ENCODE measurements at places on chromosomes 6 and 20.
A peak's percentile ranks its signal among the peaks of the same experiment; 100 is the strongest.

- no peak for DNase-seq
- no peak overlapping the region for H3K4me3 ChIP-seq
- no peaks in the 10 kb centered on the region for H3K27me3 ChIP-seq
- H3K4me1 ChIP-seq: no peaks in the 10 kb centered on the region
Measured at GRCh38 chr20:19071446-19071725, 141.1 kb upstream of the SLC24A3 start.

DNA sequence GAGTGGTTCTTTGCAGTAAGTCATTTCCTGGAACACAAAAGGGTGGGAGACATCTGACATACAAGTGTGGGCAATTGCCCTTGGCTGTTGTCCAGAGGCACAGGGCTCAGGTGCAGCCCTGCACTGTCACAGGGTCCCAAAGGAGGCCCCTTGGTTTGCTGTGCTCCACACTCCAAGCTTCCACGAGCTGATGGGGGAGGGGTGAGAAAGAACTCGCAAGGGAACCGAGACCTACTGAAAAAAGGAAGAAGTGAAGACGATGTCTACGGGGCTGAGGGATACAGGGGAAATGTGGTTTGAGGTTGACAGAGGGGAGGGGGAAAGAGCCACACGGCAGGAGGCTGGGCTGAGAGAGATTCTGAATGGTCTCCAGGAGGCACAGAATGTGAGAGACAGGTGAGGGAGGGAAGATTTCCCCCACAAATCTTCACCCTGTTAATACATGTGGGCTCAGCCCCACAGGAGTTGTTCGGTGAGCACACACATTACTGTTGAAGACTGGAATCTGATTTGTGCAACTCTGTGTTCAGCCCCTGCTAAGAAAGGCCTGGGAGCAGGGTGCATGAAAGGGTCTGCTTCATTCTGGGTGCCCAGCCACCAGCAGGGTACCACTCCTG, 123.4 kb downstream of the LY86 start:
- no peak overlapping the region for H3K4me3 ChIP-seq
- H3K27ac ChIP-seq: no peak overlapping the region
- DNase-seq: peak; percentile 68

- H3K4me1 ChIP-seq: no peaks in the 10 kb centered on the region
- H3K27ac ChIP-seq: no peak overlapping the region
- no peaks in the 10 kb centered on the region for H3K27me3 ChIP-seq
- H3K4me3 ChIP-seq: peak overlapping the region; percentile 2
- no peak for DNase-seq
Measured at GRCh38 chr20:49916146-49917002, 1.0 kb upstream of the SPATA2 start.

DNA sequence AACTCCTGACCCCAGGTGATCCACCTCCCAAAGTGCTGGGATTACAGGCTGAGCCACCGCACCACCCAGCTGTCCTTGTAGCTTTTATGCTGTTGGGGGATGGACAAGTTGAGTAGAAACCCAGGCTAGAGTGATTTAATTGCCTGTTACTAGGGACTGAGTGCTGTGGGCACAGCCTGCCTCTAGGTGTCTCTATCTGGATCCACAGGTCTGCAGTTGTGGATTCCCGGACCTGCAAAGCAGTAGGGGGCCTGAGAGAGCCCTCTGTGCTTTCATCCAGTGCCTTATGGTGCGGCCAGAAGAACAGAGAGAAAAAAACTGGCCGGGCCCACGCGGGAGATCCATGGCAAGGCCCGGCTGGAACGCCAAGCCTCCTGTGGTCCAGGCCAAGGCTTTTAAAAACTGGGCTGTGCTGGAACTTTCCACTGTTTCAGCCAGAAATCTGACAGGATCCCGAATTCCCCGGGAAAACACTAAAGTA, 5.2 kb downstream of the SIRPA start:
- H3K4me3 ChIP-seq: no peak overlapping the region
- peak; percentile 67 for DNase-seq

DNA sequence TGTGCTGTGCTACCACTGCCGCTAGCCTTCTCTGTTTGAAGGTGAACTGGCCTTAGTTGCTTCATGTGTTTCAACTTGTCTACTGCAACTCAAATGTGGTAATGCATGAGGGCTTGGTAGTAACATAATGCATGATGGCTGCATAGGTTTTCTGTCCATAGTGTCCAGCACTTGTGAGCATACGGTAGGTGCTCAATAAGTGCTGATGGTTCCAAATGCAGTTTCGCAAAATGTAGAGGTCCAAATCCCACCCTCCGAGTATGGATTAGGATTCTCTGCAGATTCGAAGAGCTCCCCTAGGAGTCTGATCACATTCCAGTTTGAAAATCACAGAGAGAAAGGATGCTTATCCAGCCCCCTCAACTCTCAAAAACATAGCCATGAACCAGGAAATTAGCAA, 64.2 kb downstream of the FGD2 start:
- H3K27ac ChIP-seq: no peak overlapping the region
- no peaks in the 10 kb centered on the region for H3K4me1 ChIP-seq
- H3K27me3 ChIP-seq: no peaks in the 10 kb centered on the region
- no peak for DNase-seq
- no peak overlapping the region for H3K4me3 ChIP-seq
- H3K36me3 ChIP-seq: no peaks in the 10 kb centered on the region

DNA sequence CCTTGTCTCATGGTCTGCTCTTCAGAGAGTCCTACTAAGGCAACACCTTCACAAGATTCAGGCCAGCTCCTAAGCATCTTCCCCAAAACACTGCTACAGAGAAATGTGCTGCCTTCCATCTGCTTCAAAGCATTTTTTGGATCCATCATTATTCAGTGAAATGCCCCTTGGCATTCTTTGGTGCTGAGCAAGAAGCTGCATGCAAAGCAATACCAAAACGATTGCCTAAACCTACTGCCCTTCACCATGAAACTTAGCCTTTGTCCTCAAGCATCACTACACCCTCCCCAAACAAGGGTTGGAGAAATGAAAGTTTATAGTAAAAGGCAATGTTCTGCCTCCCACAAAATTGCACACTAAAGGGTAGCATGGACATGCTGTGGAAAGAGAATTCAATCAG, 93.5 kb downstream of the SNAP25 start:
- no peak for DNase-seq
- no peak overlapping the region for H3K4me3 ChIP-seq
- no peaks in the 10 kb centered on the region for H3K36me3 ChIP-seq
- peaks cover 4% of the 10 kb centered on the region for H3K4me1 ChIP-seq
- no peaks in the 10 kb centered on the region for H3K27me3 ChIP-seq
- H3K27ac ChIP-seq: no peak overlapping the region

- no peaks in the 10 kb centered on the region for H3K36me3 ChIP-seq
- peak within 1 kb of the TSS; percentile 57 for H3K4me3 ChIP-seq
- peak within 1 kb of the TSS; percentile 41 for H3K27ac ChIP-seq
- no peaks in the 10 kb centered on the region for H3K27me3 ChIP-seq
- H3K4me1 ChIP-seq: no peaks in the 10 kb centered on the region
Measured at GRCh38 chr6:73452107-73452461, at the start of gene CGAS. Gene CGAS (minus strand): TSS chr6:73452297. CDS start chr6:73452181, 116 bp downstream.

DNA sequence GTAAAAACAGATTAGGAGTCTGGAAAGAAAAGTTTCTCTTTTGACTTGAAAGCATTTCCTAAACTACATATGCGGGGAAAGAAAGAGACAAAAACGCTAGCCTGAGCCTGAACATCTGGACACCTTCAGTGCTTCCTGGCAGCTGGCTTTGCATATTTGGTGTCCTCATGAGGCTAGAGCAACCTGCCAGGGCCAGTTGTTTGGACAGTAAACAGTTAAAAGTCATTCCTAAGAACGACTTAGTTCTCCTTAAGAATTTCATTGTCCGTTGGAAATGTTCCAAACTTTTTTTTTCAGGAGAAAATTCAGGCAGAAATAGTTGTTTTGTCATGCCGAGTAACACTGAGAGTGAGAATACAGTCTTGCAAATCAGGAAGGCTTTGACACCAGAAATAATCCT, 199.8 kb downstream of the SMOC2 start:
- H3K27me3 ChIP-seq: no peaks in the 10 kb centered on the region
- H3K36me3 ChIP-seq: peaks cover 1% of the 10 kb centered on the region

GRCh38 chr6:80251321-80251720, 144.8 kb downstream of the BCKDHB start:
- peaks cover 4% of the 10 kb centered on the region for H3K4me1 ChIP-seq
- H3K27ac ChIP-seq: no peak overlapping the region
- H3K36me3 ChIP-seq: no peaks in the 10 kb centered on the region
- no peak for DNase-seq
- no peaks in the 10 kb centered on the region for H3K27me3 ChIP-seq

DNA sequence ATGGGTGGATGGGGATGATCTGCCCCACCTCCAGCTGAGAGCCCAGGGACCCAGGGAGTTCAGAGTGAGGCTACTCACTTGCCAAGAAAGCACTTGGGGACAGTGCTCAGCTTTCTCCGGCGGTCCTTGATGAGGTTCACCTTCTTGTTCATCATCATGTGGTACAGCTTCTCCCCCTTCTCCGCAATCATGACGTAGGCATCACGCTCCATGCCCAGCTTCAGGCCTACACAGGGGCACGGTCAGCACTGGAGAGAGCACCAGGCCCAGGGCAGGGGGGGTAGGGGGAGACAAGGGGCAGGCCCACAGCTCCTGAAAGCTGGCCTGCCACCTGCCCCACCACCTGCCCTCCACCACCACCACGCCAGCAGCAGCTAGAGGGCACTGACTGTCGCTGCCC, 139.2 kb downstream of the PREX1 start:
- H3K36me3 ChIP-seq: peaks cover 1% of the 10 kb centered on the region
- H3K27me3 ChIP-seq: no peaks in the 10 kb centered on the region
- H3K27ac ChIP-seq: no peak overlapping the region
- H3K4me3 ChIP-seq: no peak overlapping the region

DNA sequence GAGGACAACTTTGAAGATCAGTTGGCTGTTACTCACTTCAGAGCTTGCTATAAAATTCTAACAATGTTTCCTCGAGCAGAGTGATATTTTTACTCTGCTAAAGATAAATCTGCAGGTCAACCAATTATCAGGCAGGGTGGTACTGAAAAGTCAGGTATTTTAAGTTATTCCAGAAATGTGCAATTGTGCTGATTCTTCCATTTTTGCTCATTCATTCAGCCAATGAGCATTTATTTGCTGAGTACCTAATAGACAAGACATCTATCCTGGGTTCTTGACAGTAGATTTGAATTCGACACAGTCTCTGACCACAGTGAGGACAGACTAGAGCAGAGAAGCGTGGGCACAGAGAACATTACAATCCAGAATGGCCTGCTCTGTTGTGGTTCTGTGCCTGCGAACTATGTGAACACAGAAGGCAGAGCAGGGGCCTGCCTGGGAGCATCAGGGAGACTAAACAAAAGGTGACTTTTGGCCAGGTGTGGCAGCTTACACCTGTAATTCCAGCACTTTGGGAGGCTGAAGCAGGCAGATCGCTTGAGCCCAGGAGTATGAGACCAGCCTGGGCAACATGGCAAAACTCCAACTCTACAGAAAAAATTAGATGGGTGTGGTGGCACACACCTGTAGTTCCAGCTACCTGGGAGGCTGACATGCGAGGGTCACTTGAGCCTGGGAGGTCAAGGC, 14.8 kb downstream of the TPMT start:
- H3K4me1 ChIP-seq: no peaks in the 10 kb centered on the region
- H3K4me3 ChIP-seq: no peak overlapping the region
- no peaks in the 10 kb centered on the region for H3K36me3 ChIP-seq
- H3K27ac ChIP-seq: no peak overlapping the region
- DNase-seq: no peak

- no peaks in the 10 kb centered on the region for H3K27me3 ChIP-seq
- H3K4me3 ChIP-seq: no peak overlapping the region
- no peaks in the 10 kb centered on the region for H3K4me1 ChIP-seq
- no peaks in the 10 kb centered on the region for H3K36me3 ChIP-seq
- H3K27ac ChIP-seq: no peak overlapping the region
Measured at GRCh38 chr20:39822667-39823066, 860.5 kb downstream of the DHX35 start.

GRCh38 chr20:25042531-25043498, 15.1 kb downstream of the ACSS1 start:
- H3K27me3 ChIP-seq: no peaks in the 10 kb centered on the region
- no peak overlapping the region for H3K4me3 ChIP-seq
- DNase-seq: peak; percentile 82
- H3K4me1 ChIP-seq: peaks cover 5% of the 10 kb centered on the region

DNA sequence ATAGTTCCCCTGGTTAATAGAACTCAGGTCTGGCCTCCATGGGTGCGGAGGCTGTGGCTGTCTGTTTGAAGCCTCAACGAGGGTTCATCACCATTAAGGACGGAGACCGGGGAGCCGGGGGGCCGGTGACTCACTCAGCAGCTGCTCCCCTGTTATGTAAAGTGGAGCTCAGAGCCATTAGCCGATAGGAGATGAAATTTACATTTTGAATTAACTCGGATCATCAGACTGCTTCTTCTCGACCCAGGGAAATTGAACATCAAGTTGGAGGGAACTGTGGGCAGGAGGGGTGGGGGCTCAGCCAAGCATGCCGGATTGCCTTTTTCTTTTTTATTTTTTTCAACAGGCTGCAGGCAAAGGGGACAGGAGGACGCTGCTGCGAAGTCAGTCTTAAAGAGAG, 12.3 kb downstream of the PCK1 start:
- H3K4me1 ChIP-seq: no peaks in the 10 kb centered on the region
- no peak overlapping the region for H3K4me3 ChIP-seq
- no peak for DNase-seq
- no peaks in the 10 kb centered on the region for H3K27me3 ChIP-seq
- H3K36me3 ChIP-seq: no peaks in the 10 kb centered on the region

DNA sequence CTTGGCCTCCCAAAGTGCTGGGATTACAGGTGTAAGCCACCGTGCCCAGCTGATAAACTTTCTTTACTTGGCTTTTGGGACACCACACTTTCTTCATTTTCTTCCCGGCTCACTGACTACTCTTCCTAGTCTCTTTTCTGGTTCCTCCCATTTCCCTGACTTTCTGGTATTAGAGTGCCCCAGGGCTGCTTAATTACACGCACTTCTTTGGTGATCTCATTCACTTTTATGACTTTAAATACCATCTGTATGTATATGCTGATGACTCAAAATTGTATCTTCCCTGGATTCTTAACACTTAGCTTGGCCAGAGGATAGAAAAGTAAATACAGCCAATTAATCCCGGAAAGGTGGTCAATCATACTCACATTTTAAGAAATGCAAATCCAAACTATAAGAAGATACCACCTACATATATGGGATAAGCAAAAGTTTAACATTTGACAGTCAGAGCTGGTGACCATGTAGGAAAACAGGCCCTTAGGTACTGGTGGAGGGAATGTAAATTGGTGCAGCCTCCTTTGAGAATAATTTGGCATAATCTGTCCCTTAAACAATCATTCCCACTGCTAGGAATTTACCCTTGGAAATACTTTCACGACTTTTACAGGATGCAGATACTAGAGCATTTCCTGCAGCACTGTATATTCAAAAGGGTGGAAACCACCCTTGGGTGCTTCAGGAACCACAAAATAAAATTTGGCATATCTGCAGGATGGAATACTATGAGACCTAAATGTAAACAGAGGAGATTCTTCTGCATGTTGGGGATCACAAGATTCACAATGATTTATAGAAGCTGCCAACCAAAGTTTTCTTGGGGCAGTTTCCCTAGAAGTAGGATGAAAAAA, 9.4 kb upstream of the NANP start:
- no peak overlapping the region for H3K4me3 ChIP-seq
- H3K27ac ChIP-seq: no peak overlapping the region
- H3K27me3 ChIP-seq: no peaks in the 10 kb centered on the region
- no peaks in the 10 kb centered on the region for H3K4me1 ChIP-seq
- DNase-seq: no peak
- peaks cover 2% of the 10 kb centered on the region for H3K36me3 ChIP-seq
